NCI-H446 treated with DMSO at 0.1 percent for 48 hours (cell line): ENCODE measurements at places on chromosomes 12 and 14.

DNA sequence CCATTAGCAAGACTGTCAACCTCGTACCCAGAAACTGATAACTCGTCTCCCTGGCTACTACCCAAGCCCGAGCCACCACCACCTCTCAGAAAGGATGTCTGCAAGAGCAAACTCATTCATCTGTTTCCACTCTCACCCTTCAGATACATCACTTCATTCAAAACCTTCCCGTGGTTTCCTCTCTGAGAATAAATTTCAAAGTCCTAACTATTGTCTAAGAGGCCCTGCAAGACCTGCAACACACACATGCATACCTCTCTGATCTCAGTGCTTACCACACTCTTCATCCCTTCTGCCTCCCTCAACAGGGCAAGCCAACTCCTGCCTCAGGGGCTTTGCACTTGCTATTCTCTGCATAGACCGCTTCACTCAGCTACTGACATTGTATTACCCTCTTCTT, 40.6 kb downstream of the PPP1R13B start:
- no peak for DNase-seq

DNA sequence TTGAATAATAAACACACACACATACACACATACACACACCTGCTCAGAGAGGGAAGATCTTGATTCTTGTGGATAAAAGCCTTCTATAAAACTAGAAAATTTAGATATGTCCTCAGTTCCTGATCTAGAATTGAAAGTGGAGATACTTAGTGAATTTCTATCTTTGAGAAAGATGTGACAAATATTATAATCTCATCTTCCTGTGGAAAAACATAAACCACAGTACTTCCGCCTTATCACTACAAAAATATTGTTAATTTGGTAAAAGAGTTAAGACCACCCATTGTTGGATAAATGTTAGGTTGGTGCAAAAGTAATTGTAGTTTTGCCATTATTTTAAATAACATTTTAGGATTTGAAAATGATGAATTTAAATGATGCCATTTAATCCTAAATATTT, at the start of gene KLRK1:
Gene KLRK1, minus strand, starts transcription at position 138 of the 400 bp plus-strand sequence. CDS start 1,231 bp downstream, outside the sequence.
- no peak for DNase-seq

DNA sequence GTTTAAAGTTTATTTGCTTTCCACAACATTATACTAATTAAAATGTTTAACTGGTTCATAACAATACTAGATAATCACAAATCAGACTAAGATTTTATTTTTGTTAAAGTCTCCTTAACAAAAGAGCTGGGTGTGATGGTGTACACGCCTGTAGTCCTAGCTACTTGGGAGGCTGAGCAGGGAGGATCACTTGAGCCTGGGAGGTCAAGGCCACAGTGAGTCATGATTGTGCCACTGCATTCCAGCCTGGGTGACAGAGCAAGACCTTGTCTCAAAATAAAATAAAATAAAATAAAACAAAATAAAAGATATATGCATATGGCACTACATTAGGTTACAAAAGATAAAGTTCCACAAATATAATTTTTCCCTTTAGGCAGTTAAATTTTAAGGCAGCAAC, 5.6 kb downstream of the MIS18BP1 start:
- DNase-seq: no peak

GRCh38 chr12:107378609-107379008, 285.3 kb upstream of the CRY1 start:
- no peak for DNase-seq
